NCI-H774 (cell line): ENCODE measurements at places on chromosomes 2 and 18.

GRCh38 chr18:74682141-74682990 is 84.7 kb downstream of the ZNF407 start:
- no peak for DNase-seq

DNA sequence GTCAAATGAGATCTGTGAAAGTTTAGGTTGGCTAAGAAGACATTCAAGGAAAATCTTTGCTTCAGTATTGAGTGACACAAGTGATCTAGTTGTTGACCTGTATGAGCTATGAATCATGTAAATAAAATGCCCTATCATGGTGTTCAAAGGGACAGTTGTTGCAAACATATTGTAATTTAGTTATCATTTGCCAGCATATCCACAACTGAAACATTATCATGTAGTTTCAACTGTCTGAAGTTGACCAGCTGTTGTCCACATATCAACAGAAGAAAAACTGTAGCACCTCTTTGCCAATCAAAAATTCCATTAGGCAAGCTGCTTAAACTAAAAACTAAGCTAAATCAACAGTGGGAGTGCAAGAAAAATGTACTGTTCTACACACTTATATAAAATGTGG is 527.1 kb upstream of the NRXN1 start:
- no peak for DNase-seq

GRCh38 chr2:67871686-67872412 is 191.0 kb downstream of the C1D start:
- no peak for DNase-seq

DNA sequence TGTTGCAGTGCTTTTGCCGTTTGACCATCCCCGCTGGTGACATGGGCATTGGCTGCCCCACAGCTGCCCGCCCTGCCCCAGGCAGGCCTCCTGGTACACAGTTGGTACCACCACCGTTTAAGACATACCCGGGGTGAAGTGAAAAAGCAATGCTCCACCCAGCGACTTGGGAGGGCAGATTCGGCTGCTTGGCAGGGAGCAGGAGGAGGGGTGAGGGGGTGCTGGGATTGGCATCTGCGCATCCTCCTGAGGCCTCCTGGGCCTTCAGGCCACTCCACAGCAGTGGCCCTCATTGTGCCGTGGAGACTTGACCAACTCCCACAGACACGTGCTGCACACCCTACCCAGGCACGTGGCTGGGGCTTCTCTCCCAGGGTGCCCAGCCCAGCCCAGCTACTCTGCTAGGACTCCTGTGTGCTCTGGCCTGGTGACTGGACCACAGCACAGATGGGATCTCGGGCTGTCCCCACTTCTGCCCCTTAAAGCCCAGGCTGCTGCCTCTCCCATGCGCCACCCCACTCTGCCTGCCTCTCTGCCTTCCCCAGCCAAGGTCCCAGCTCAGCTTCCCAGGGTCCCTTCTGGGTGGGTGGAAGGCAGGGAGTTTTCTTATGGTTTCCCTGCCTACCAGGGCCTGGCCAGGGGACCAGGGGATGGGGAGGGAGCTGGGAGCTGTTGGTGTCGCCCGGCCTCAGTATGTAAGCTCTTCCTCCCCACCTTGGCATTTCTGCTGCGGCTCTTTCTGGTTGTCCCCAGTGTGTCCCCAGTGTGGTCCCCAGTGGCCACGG is 157.0 kb upstream of the HS6ST1 start:
- no peak for DNase-seq

GRCh38 chr2:8682719-8683667 is 1.1 kb downstream of the ID2 start:
- peak; percentile 19 for DNase-seq

- no peak for DNase-seq
Measured at GRCh38 chr2:128513116-128513960, 194.7 kb upstream of the HS6ST1 start.

DNA sequence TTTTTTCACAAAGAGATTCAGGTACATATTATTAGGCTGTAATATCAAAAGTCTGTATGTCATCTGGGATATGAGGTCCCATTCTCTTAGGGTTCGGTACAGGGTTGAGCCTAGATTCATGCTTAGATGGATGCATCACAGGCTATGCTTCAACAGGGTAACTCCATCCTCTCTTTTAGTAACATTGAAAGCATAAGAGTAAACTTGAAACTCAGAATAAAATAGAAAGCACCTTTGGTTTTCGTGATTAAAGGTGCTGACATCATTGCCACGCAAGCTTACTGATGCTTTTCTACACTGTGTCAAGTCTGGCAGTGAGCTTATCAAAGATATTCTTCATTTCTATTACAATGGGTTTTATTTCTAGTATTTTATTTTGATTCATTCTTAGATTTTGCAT is 419.1 kb upstream of the DSEL start:
- no peak for DNase-seq

- no peak for DNase-seq
Measured at GRCh38 chr2:231554748-231555545, 24.7 kb upstream of the NMUR1 start.

- no peak for DNase-seq
Measured at GRCh38 chr2:19643117-19643518, 258.7 kb downstream of the TTC32 start.

- no peak for DNase-seq
Measured at GRCh38 chr18:24734058-24734457, 273.6 kb downstream of the HRH4 start.

DNA sequence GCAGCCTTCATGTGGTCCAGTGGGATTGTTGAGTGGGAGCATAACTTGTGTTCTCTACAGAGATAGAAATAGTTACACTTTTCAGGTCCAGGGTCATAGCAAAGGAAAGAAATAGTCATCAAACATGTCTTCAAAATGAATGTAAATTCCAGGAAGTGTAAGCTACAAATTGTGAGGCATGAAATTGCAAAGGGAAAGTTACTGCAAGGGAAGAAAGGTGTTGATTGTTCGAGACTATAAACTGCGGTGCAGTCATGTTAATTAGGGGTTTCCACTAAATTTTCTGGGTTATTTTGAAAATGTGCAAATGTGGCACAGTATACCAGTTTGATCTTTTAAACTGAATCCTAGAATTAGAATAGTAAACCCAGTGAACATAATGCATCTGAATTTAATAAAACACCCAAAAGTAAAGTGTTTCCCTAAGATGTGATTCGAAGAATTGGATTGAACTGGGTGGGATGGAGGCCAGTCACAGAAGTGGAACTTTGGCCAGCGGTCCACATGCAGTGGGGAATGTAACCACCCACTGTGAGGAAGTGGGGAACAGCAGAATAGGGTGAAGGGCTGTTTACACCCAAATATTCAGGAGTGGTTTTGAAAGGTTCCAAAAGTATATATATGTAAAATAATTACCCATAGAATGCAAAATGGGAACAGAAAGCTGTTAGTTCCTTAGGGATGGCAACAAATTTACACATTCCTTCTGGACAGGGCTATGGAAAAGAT is 126.5 kb upstream of the CCDC68 start:
- no peak for DNase-seq

DNA sequence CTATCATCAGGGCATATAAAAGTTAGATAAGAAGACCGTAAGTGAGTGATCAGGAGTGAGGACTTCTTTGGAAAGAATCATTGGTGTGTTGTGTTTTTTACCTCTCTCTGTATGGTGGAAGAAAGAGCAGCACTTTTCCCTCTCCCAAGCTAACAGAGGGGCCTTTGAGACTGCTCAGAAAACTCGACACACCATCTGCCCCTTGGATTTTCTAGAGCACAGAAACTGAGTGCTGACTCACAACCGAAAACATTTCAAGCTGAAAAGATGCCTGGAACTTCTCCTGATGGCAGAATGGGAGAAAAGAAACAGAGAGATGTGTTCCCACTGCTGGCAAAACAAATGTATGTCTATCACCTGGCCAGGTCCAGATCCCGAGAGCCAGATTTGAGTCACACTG is 156.6 kb downstream of the DNAH7 start:
- no peak for DNase-seq

- DNase-seq, result peak; percentile 65
Measured at GRCh38 chr2:3780477-3781402, 77.4 kb downstream of the DCDC2C start.

- no peak for DNase-seq
Measured at GRCh38 chr2:222452422-222452950, 28.1 kb downstream of the SGPP2 start.

DNA sequence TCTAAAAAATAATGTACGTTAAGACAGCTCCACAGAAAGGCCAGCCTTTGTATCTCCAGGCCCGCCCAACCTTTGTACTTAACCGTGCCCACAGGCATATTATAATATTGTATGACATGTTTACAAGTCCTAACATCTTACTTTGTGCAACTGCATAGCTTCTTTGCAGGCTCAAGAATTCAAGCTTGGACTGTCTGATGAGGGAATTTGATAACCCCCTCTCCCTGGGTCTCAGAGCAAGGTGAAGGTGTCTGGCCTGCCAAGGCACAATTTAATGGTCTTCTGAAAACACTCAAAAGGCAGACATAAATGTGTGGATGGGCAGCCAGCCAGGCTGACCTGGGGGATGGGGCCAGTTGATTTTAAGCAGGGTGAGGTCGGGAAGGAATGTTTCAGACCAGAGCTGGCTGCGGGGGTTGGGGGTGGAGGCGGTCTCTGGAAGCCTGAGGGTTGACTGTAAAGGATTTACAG is 732.7 kb upstream of the FANCL start:
- no peak for DNase-seq

DNA sequence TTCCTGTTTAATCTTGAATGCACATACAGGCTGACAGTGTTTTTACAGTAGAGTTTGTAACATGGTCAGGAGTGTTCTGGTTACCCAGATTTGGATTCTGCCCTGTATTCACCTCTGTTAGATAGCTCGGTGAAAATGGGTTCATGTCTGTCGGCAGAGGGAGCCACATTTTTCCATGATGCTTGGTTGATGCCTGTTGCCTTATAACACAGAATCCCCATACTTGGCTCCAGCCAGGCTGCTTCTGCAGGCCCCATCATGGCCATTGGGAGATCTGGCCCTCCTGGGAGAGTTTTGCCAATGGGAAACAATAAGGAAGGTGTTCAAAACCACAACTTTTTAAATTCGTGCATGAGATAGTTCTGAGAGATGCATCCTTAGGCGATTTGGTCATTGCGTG is 78.1 kb downstream of the WDSUB1 start:
- DNase-seq, result no peak

DNA sequence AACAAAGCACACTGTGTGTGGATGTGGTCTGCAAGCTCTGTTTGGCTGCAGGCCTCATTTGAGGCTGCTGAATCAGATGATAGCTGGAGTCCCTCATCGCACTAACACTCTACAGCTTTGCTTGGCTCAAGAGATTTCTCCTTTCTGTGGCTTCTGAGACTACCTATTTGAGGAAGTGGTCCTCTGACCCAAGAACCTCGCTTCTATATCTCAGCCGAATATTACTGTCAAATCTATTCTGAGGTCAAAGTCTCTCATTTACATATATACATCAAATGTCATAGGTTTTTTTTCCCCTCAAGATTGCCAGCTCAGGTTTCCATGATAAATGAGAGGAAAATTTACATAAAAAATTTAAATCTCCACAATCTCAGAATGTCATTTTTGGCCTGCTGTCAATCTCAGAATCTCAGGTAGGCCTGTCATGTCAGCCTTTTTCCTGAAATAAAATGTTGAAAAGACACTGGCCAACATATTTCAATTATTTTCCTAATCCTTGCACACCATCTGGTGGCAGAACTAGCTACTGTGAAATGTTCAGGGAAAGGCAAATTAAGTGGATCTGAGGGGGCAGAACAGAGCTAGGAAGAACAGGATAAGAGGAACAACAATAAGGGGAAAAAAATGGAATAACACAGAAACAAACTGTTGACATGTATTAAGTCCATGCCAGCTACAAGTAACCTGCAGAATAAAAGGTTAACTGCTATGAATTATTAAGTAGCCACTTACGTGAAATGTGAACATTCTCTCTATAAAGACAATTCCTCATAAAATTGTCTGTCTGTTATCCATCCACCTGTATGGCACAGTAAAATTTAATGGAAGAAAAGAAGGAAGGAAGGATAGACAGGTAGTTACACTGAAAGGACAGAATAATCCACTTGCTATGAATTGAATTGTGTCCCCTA is 39.3 kb downstream of the AP1S3 start:
- no peak for DNase-seq

DNA sequence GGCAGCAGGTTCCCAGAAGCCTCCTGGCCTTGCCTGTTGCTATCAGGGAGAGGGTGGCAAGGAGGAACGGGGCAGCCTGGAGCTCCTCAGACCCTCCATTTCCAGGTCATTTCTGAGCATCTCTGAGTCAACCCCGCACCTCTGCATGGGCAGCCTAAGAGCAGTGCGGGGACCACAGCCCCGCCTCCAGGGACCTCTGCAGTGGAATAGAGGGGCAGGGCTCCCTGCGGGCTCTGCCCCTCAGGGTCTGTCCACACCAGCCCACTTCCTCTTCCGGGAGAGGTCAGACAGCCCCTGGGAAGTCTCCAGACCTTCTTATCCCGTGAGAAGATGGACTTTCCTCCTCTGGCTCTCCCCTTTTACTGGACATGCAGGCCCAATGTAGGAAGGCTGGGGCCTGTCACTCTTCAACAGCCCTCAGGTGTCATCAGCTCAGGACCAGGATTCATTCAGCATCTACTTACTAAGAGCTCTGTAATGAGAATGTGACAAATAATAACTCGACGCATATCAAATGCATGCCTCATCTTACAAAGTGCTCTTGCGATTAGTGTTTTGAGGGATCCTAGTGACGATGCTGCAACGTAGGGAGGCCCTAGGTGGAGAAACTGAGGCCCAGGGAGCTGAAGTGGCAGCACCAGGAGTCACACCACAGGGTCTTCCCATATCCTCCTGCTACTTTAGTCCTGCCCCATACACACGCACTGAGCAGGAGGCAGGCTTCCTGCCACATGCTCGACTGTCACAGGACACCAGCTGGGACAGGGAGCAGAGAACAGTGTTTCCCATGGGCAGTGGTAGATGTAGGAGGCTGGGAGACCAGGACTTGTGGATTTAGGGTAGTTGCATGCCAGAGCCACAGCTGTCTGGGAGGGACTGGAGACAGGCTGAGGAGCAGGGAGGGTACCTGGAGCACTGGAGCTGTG is 28.0 kb downstream of the SH2D6 start:
- no peak for DNase-seq

GRCh38 chr2:136015699-136016098 is 30.3 kb upstream of the DARS1 start:
- no peak for DNase-seq

GRCh38 chr18:42654556-42654955 is 460.9 kb downstream of the RIT2 start:
- no peak for DNase-seq
